NCI-H446 (cell line): ENCODE measurements at places on chromosomes 4 and X.

- no peak for DNase-seq
These were observed 50.6 kb upstream of the ACSL4 start for GRCh38 chrX:109783701-109784079.

DNA sequence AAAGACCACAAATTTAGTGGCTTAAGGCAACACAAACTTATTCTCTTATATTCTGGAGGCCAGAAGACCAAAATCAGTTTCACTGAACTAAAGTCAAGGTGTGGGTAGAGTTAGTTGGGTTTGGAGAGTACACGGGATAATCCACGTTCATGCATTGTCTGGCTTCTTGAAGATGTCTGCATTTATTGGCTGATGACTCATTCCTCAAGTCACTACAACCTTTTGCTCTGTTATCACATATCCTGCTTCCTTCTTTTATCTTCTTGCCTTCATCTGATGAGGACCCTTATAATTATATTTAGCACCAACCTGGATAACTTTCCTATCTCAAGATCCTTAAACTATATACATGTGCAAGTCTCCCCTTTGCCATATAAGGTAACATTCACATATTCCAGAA lies 590.0 kb downstream of the FSTL5 start:
- DNase-seq, result no peak

- no peak for DNase-seq
These were observed 33.2 kb upstream of the EDA2R start for GRCh38 chrX:66672106-66672505.

GRCh38 chr4:94531991-94532789 lies 80.4 kb downstream of the PDLIM5 start:
- no peak for DNase-seq

- no peak for DNase-seq
These were observed 23.0 kb downstream of the NAT8L start for GRCh38 chr4:2082118-2082517.

DNA sequence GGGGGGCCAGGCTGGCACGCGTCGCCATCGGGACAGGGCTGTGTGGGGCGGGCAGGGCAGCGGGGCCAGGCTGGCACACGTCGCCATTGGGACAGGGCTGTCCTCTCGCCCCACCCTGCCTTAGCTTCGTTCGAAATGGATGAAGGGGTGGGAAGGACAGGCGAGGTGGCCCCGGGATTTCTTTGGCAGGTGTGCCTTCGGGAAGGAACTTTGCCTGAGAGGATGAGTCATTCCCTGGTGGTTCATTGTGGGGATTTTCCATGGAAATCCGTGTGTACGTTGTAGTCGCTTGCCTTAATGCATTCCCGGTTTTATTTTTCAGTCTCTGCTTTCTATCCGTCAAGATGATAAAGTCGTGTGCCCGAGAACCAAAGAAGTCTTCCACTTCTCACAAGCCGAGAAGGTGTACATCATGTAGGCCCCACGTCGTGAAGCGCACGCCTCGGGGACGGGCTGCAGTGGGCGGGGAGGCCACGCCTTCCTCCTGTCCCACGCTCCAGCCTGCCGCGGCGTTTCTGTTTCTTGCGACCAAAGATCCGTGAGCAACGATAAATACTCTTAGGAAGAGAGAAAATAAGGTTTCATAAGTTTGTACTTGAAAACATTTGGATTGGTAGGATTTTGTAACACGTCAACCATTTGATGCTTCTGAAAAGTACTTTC lies 8.1 kb upstream of the UVSSA start:
- DNase-seq, result no peak

GRCh38 chrX:155535866-155536265 lies 76.9 kb downstream of the TMLHE start:
- DNase-seq, result no peak

DNA sequence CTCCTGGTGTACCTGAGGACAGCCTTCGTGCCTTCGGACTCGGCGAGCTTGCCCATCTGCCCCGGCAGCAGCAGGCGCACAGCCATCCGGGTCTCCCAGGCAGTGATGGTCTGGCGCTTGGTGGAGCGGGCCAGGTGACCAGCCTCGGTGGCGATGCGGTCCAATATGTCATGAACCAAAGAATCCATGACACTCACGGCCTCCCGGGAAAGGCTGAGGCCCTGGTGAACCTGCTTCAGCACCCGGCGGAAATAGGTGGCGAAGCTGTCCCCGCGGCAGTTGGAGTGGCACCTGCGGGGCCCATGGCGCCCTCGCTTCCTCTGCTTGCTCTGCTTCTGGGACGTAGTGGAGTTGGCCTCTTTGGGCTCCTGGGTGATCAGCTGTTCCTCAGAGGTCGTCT lies 350 bp downstream of the H2BW1 start:
- DNase-seq, result no peak

GRCh38 chrX:95675011-95675410 lies 1009.6 kb upstream of the DIAPH2 start:
- no peak for DNase-seq

DNA sequence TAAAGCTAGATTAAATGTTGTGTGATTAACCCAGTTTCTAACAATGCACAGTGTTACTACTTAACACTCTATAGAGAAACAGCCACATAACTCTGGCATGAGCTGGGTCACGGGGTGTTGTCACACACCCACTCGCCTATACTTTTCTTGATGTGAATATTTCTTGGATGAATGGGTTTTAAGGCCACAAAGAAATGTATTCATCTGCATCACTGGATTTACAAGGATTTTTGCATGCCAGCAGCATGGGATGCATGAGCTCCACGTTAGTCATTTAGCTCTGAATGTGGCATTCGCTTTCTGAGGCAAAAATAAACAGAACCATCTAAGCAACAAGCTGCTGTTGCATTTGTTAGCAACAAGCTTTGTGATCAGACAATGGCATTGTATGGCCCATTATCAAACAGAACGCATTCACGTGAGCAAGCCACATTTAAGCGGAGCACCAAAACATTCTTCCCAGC lies 89.7 kb downstream of the LRP2BP start:
- DNase-seq, result no peak

- DNase-seq, result no peak
These were observed 366.2 kb downstream of the FBXW7 start for GRCh38 chr4:152169683-152170082.

DNA sequence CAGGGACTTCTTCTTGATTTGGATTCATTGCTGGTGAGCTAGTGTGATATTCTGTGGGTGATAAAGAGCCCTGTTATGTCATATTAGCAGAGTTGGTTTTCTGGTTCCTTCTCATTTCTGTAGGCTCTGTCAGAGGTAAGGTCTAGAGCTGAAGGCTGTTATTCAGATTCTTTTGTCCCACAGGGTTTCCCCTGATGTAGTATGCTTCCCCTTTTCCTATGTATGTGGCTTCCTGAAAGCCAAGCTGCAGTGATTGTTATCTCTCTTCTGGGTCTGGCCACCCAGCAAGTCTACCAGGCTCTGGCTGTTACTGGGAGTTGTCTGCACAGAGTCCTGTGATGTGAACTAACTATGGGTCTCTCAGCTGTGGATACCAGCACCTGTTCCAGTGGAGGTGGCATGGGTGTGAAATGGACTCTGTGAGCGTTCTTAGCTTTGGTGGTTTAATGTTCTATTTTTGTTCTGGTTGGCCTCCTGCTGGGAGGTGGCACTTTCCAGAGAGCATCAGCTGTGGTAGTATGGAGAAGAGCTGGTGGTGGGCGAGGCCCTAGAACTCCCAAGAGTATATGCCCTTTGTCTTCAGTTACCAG lies 373.7 kb downstream of the AR start:
- no peak for DNase-seq

GRCh38 chr4:153890761-153891160 lies 101.9 kb upstream of the SFRP2 start:
- no peak for DNase-seq

DNA sequence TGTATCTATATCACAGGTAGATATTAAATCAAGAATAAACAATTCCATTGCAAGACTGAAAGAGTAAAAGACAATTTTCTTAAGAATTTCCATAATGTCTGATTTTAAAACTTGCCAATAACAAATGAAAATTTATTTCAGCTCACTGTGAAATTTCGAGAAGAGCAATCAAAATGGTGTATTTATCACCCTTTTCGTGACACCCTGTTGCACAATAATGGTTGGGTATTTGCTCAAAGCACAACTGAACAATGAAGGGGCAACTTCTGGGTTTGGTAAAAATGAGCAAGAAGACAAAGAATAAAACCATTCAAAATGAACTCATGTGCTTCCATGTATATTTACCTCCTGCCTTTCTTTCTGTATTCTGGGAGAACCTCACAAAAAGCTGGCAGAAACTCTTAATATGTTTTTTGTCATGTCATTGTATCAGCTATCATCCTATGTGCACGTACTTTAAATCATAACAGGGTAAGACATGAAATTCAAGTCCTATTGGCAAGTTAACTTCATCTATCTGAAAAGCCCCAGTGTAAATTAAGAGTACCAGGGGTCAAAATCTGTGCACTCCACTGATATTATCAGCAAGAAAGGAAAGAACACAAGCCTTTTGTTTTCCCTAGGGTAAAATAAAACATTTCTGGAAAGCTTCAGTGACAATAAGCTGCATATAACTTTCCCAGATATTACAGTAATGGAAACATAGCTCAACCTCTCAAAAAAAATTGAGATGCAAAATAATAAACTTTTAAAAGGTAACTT lies 126.9 kb upstream of the CBR4 start:
- DNase-seq, result no peak

DNA sequence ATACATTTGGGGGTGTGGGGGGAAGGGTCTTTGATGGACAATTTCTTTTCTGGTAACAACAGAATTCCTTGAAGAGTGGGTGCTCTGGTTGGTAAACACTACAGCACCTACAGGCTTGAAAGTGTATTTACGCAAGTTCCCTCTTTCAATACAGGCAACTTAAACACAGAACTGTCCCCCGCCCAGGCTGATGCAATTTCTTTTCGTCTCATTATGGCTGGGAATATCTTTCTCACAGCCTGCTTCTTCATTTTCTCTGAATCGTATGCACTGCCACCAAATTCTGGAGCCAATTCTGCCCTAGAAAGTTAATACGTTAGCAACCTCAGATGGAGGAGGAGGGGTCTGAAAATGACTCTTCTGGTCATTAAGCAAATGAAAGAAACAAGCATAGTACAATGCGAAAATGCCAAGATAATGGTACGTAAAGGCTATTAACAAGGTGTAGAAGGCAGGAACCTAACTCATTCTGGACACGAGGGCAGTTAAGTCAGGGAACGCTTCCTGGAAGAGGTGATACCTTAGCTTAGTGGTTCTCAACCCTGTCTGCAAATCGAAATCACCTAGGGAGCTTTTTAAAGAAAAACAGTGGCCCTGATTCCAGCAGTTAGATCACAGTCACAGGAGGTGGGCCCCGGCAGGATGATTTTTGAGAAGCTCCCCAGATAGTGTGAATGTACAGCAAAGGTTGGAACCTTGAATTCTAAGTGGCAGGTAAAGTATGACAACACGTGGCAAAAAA lies 1.0 kb downstream of the AGA start:
- DNase-seq, result no peak

GRCh38 chr4:7691982-7692381 lies 247.7 kb downstream of the AFAP1 start:
- DNase-seq, result no peak

DNA sequence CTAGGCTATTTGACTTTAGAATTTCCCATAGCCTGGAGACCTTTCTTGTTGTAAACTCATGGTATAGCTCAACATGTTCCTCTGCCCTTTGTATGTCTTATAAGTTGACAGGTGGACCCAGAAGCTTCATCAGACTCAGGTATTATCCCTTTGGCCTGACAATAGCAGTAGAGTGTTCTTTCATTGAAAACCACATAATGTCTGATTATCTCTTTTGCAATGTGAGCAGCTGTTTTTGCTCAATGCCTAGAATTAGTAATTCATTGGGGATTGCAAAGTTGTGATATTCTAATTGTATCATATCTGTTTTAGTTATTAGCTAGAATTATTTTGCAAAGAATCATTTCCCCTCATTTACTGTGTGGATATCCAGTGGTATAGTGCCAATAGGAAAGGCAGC lies 27.5 kb downstream of the TBC1D19 start:
- no peak for DNase-seq

DNA sequence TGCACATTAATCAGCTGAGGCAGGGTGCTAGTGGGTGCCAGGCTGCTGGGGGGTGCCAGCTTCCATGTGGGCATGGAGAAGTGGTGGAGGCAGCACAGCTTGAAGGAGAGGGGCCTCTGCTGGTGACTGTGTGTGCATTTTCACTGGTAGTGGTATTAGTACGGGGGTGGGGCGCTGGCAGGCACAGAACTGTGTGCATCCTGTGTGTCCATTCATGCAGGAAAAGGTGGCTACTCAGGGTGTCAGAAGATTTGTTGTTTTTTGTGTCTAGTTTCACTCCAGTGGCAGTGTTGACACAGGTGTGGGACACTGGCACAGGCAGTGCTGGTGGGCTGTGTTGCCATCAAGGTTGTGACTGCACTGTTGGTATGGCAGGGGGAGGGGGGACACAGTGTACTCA lies 1303.6 kb downstream of the FAM133A start:
- DNase-seq, result no peak

DNA sequence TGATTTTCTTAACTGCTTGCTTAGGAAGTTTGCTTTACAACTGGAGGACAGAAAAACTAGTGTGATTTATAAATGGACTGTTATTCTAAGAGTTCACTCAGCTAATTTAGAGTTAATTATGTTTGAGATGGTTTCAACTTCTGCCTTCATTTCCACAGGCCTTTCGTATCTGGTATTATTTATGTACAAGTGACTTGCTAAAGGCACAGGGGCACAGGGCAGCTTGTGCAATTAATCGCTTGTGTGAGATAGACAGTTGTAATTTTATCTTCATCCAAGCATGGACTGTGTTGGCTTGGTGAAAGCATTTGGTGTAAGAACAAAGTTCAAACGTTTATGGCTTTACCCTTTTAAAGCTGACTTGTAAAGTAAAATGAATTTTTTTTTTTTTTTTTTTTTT lies 38.3 kb downstream of the GPAT3 start:
- DNase-seq, result no peak

DNA sequence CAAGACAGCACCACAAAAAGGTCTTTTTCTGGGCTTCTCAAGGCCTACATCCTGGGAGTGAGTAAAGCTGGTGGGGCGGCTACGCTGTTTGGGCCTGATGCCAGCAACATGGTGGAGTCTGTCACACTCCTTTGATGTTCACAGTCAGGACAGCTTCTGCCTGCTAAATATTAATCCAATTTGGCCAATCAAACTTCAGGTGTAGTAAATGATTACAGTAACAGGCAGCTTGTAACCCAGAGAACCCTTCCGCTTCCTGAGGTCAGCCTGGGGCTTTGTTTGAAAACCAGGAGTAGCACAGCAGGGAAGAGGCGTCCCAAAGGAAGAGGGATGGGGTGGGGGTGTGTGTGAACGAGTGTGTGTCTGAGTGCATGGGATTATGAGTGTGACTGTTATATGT lies 220.4 kb downstream of the MAML3 start:
- DNase-seq, result no peak

DNA sequence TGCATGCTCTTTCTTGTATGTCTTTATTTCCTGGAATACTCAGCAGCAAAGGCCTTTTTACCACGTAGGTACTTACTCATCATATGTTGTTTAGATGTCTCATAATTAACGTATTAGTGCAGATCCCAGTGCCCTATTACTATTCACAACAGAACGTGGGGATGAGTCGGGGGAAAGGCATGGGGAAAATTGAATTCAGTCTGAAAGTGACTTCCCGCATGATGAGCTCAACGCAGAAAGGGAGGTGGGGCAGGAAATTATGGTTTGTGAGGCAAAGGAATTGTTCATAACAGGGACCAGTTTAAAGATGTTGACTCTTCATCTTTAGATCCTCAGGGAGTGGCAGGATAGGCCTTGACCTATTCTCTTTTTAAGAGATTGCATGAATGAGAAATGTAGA lies 2.0 kb upstream of the TMPRSS11D start:
- DNase-seq, result no peak
